ENCODE measurements at places on chromosomes 7 and 10.

DNA sequence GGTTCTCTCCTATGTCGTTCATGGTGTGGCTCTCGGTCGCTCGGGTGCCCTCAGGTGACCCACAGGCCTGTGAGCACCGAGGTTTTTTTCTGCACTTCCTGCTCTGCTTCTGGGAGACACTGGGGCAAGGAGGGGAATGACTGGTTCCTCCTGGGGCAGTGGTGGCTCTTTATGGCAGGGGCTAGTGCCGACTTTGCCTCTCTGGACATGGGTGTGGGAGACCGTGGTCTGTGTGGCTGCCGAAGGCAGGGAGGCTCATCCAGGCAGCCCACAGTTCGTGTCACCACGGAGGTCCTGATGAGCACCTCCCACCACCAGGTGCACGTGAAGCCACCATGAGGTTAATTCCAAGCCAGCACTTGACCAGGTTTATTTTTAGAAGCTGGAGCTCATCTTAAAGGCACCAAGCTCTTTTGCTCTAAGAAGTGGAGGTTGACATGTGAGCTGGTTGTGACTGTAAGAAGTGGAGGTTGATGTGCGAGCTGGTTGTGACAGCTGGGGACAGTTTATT, 24.7 kb upstream of the DPYSL4 start:
- no peak for DNase-seq

GRCh38 chr7:80450621-80451308, 61.1 kb downstream of the GNAT3 start:
- DNase-seq: no peak

- DNase-seq: no peak
Observed at GRCh38 chr10:113381416-113381815, 171.4 kb upstream of the HABP2 start.

DNA sequence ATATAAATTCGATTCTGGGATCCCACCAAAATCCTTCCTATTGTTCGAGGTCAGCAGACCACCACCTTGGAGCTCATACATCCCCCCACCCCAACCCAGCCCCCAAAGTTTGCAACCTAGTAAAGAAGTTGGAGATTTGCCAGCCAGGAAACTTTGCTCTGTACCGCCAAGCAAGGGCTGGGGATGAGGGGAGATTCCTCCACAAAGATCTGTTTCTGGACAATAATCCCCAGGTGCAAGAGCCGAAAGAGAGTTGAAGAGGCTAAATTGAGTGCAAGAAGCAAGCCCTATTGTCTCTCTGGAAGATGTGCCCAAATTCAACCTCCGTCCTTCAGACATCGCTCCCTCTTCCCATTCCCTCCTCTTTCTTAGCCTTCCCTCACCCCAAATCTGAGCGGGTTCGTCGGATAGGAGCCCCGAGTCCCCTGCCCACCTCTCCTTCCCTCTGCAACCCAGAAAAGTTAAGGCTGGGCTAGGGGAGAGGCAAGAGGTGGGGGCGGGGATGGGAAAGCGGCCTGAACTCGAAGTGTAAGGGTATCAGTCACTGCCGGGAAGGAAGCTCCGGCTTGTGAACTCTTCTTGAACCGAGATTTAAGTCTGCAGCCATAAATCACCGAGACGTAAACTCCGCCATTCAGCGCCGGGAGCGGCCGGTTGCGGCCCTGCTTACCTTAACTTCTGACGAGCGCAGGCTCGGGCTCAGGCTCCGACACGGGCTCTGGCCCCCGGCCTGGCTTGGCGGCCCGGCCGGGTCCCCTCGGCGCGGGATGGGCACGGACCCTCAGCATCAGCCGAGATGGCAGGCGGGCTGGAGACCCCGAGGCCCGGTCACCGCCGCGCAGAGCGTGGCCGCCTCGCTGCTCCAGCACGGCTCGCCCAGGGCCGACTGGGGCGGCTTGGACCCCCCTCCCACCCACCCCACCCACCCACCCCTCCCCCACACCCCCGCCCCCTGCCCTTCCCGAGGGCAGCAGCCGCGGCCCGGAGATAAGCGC, 10.8 kb upstream of the HOXA2 start:
- DNase-seq: no peak

DNA sequence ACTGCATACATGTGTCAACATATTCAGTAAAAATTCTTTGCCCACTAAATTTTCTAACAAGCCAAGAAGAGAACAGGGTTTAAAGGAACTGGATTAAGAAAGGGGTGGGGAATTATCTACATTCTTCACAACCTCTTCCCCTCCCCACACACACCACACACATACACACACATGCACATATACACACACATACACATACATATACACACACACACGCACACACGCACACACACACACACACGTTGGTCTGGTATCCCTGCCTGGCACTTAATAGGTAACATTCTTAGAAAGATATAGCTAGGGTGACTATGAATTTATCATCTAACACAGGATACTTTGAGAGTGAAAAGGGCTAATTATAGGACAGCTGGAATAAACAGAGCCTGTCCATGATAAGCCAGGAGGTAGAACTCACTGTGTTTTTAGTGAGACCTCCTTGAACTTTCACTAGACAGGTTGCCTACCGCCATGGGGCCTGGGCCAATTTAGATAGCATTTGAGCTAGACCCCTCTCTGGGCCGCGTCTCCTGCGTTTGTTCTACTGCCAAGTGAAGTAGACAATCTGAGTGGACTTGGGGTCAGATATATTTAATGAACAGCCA, 33.1 kb upstream of the EPC1 start:
- no peak for DNase-seq

DNA sequence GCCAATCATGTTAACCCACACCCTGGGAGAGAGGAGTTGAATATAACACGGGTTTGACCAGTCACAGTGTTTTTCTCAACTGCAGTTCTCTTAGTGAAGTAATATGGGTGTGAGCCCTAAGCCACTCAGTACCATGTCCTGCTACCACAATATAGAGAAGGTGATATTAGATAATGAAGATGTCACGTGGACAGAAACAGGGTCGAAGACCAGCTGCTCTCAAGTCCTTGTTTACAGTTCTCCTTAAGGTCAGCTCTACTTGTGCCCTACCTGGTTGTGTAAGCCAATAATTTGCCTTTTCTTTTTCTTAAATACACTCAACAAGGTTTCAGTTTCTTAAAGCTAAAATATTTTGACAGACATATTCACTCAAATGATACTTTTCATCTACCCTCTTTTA, 128.3 kb upstream of the POT1 start:
- DNase-seq: no peak

GRCh38 chr7:139650429-139651100, 127.1 kb downstream of the CLEC2L start:
- DNase-seq: no peak

- DNase-seq: no peak
Observed at GRCh38 chr10:43861966-43862751, 213.5 kb upstream of the ZNF32 start.

- no peak for DNase-seq
Observed at GRCh38 chr7:148609045-148609725, 18.6 kb downstream of the C7orf33 start.

DNA sequence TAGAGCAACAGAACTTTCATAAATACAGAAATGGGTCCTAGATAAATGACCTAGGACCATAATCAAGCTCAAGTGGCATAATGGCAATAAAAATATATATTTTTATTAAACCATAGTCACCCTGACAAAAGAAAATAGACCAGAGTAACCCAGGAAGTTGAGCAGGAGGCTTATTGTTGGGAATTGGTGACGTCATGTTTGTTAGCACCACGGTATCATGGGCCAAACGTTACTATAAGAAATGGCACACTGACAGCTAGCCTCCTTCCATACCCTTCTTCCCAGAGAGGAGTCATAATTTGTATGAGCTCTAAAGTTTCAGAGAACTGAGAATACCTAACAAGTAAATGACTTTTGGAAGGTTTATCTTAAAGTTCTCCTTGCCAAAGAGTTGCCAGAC, 1698.2 kb downstream of the REEP3 start:
- no peak for DNase-seq

DNA sequence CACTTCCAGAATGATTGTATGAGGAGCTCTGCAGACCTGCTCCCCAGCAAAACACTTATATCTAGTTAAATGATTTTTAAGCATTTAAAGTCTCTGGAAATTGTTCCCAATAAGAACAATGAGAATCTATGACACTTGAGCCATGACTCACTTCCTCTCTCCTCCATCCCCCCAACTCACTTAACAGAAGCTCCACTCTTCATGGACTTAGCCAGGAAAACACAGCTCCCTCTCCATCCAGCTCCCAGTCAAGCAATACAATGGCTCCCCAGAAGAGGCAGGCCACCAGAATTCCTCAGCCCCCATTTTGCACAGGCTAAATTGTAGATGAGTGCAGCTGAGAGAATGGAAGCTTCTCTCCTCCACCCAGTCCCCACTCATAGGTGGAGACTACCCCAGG, 27.0 kb downstream of the AOC1 start:
- no peak for DNase-seq

DNA sequence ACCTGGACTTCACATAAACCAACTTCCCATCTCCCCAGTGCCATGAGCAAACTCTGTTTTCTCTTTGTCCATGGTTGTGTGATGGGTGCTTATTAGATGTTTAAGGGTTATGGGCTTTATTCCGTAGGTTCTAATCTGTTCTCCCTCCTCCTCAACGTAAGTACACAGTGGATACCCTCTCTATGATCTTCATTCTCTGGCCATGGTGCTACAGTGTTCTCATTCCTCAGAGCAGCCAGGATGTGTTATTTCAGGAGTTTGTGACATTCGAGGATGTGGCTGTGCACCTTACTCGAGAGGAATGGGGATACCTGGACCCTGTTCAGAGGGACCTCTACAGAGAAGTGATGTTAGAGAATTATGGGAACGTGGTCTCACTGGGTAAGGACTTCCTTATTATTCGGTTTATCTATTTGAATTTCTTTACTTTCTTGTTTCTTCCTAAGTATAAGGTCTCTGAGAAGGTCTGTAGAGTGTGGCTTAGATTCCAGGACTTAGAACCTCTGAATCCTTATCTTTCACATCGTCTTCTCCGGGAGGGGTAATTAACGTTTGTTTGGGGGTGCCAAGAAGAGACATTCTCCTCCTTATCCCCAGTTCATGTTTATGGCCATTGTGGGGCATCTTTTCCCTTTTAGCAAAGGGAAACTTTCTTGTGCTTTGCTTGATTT, 3.8 kb downstream of the ZNF655 start:
- DNase-seq: no peak

DNA sequence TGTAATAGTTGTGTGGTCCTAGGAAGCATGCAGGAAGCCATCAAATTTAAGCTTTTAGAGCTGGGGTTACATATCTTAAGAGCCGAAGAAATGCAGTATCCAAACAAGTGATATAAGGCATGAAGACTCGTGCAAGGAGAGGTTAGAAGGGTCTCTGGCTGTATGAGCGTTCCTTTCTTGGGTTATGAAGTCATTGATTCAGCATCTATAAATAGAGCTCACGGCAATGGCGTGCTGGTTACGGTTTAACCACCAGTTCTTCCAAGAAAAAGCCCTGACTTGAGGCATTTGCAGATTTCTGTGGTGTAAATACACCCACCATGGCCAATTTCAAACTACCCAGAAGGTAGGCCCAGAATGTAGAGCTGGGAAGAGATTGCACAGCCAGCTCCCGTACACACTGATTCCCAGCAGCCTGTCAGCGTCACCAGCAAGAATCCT, 72.0 kb upstream of the KAT6B start:
- DNase-seq: no peak

DNA sequence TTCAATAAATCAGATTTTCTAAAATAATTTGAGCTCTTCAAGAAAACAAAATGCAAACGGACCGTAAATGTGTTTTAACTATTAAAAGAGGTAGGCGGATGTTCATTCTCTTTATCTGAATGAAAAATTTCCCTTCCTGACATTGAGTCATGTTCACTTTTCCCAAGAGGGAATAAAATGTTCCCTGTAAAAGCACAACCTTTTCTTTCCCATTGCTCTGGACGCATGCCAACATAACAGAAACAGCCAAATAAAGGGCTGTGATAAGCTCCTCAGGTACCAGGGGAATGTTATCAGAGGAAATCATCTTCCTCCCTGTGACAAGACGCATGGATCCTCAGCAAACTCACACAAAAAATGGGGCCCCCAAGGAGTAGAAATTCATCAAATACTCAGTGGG, 251.8 kb downstream of the MTERF1 start:
- no peak for DNase-seq

- no peak for DNase-seq
Observed at GRCh38 chr7:138400400-138400886, 59.6 kb upstream of the TRIM24 start.

Data from effector memory CD4-positive, alpha-beta T cell (primary cell).